ENCODE measurements at places on chromosomes 1 and 21. TPM values are rescaled to one million over a fixed set of nuclear protein-coding genes. Genes with fewer than 3 reads are reported as not detected.

The ESRRG gene
- 0.04 TPM for total RNA-seq

The PYHIN1 gene
- not detected for total RNA-seq

The GUCA2A gene
- total RNA-seq, result not detected

The CFAP410 gene
- total RNA-seq, result 15.1 TPM

The OR10J4 gene
- total RNA-seq, result not detected

The NBL1 gene
- 49.4 TPM for total RNA-seq

The MX1 gene
- 7.4 TPM for total RNA-seq

The SETSIP gene
- total RNA-seq, result not detected

The SGIP1 gene
- not detected for total RNA-seq

The CLEC20A gene
- total RNA-seq, result not detected

The ZC3H11A gene
- 43.4 TPM for total RNA-seq

The CFHR4 gene
- not detected for total RNA-seq

The DNASE2B gene
- total RNA-seq, result not detected

The SH2D2A gene
- total RNA-seq, result 12.8 TPM

The PDZK1IP1 gene
- 3.5 TPM for total RNA-seq

The RNPC3 gene
- 5.7 TPM for total RNA-seq

The NBPF6 gene
- not detected for total RNA-seq

The DAB1 gene
- total RNA-seq, result not detected

The PACC1 gene
- 10.9 TPM for total RNA-seq

The ADAMTS1 gene
- total RNA-seq, result 13.7 TPM

The KCNQ4 gene
- 0.08 TPM for total RNA-seq

The PRAMEF2 gene
- total RNA-seq, result not detected

The SMPDL3B gene
- total RNA-seq, result 1.4 TPM

The KIAA0319L gene
- total RNA-seq, result 32.1 TPM

The LHX8 gene
- not detected for total RNA-seq

The OLFML2B gene
- total RNA-seq, result 0.08 TPM

The MAP1LC3C gene
- total RNA-seq, result not detected

The RBP7 gene
- 1.4 TPM for total RNA-seq

The DCLRE1B gene
- 10.6 TPM for total RNA-seq

The KCND3 gene
- 0.08 TPM for total RNA-seq

The ILDR2 gene
- total RNA-seq, result not detected

The TMEM201 gene
- 11.5 TPM for total RNA-seq

The ADAM15 gene
- total RNA-seq, result 207 TPM

The CHRM3 gene
- total RNA-seq, result not detected

The KIF14 gene
- total RNA-seq, result 17.7 TPM

The CCDC185 gene
- total RNA-seq, result not detected

The KCNN3 gene
- not detected for total RNA-seq

The ZNF593OS gene
- not detected for total RNA-seq

The CORT gene
- not detected for total RNA-seq

The URB2 gene
- total RNA-seq, result 13.5 TPM

The CTSE gene
- total RNA-seq, result 0.34 TPM

The KCNA2 gene
- not detected for total RNA-seq

The HSF2BP gene
- total RNA-seq, result 2.6 TPM

The REN gene
- not detected for total RNA-seq

The NTRK1 gene
- under 0.01 TPM for total RNA-seq

The OR10Z1 gene
- total RNA-seq, result not detected

The XKR8 gene
- 4.7 TPM for total RNA-seq

The ARHGEF10L gene
- total RNA-seq, result 3.4 TPM

The RIMKLA gene
- not detected for total RNA-seq

The EDEM3 gene
- 26.6 TPM for total RNA-seq

The SPRR1A gene
- total RNA-seq, result not detected

The FAM167B gene
- not detected for total RNA-seq

The VWA5B1 gene
- not detected for total RNA-seq

The FMO2 gene
- not detected for total RNA-seq

All from hair follicular keratinocyte (primary cell).